Cardiac septum (tissue), 1 donor: ENCODE measurements at places on chromosomes 2 and 18. TPM values are rescaled to one million over a fixed set of nuclear protein-coding genes. Genes with fewer than 3 reads are reported as not detected.
A peak's percentile ranks its signal among the peaks of the same experiment; 100 is the strongest.

- no peak for DNase-seq
Measured at GRCh38 chr2:157856187-157856515, 20.0 kb downstream of the ACVR1 start.

DNA sequence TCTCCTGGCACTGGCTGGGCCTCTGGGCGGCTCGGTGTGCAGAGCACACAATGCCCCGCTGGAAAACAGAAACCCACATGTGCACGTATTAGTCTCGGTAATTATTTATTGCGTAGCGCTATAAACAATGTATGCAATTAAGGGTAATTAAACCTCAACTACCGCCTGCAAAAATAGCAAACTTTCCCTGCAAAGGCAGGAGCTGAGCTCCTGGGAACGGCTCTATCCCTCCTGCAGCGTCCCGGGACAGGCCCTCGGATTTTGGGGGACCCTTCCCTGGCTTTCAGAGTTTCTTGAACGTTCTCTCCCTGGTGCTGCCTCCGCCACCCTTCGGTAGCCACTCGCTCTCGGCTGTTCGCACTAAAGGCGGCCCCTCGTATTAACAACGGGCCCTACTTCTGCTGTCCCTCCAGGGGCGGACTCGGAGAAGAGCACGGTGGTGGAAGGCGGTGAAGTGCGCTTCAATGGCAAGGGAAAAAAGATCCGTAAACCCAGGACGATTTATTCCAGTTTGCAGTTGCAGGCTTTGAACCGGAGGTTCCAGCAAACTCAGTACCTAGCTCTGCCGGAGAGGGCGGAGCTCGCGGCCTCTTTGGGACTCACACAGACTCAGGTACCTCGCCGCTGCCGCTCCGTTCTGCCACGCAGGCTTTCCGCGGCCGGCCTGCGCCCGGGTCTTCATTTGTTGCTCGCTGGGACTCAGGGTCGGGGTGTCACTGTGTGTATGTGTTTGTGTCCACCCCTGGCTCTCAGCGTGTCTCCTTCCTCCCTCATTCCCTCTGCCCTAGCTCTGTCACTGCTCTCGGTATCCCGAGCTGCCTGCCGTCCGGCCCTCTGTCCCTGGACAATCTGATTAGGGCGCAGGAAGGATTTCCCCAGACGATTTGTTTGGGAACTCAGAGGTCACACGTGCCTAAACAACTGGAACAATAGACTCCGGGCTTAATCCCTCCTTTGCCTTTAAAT is 1.2 kb downstream of the DLX1 start:
- no peak for DNase-seq

GRCh38 chr18:32888306-32888705 is 115.5 kb upstream of the KLHL14 start:
- no peak for DNase-seq

- DNase-seq = no peak
Measured at GRCh38 chr2:100733391-100734187, 86.3 kb upstream of the NPAS2 start.

The ELOA2 gene
- total RNA-seq = not detected

- DNase-seq = no peak
Measured at GRCh38 chr2:86065512-86065911, 40.2 kb downstream of the POLR1A start.

DNA sequence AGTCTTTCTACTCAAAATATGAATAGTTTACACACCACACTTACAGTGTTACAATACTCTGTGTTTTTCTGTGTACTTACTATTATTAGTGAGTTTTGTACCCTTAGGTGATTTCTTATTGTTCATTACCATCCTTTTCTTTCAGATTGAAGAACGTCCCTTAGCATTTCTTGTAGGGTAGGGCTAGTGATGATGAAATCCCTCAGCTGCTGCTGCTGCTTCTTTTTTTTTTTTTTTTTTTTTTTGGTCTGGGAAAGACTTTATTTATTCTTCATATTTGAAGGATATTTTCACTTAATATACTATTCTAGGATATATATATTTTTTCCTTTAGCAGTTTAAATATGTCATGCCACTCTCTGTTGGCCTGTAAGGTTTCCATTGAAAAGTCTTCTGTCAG is 29.0 kb upstream of the SERPINB2 start:
- DNase-seq = no peak

The BIN1 gene
- 14.0 TPM for total RNA-seq

DNA sequence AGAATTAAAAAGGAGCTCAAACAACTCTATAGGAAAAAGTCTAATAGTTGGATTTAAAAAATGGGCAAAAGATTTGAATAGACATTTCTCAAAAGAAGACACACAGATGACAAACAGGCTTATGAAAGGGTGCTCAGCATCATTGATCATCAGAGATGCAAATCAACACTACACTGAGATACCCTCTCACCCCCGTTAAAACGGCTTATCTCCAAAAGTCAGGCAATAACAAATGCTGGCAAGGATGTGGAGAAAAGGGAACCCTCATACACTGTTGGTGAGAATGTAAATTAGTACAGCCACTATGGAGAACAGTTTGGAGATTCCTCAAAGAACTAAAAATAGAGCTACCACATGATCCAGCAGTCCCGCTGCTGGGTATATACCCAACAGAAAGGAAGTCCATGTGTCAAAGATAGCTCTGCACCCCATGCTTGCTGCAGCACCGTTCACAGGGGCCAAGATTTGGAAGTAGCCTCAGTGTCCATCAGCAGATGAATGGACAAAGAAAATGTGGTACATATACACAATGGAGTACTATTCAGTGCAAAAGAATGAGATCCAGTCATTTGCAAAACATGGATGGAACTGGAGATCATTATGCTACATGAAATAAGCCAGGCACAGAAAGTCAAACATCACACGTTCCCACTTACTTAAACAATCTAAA is 46.7 kb upstream of the B3GNT7 start:
- no peak for DNase-seq

The SLC5A7 gene
- total RNA-seq = not detected

The UGT1A7 gene
- not detected for total RNA-seq

The PLEKHH2 gene
- 5.2 TPM for total RNA-seq

DNA sequence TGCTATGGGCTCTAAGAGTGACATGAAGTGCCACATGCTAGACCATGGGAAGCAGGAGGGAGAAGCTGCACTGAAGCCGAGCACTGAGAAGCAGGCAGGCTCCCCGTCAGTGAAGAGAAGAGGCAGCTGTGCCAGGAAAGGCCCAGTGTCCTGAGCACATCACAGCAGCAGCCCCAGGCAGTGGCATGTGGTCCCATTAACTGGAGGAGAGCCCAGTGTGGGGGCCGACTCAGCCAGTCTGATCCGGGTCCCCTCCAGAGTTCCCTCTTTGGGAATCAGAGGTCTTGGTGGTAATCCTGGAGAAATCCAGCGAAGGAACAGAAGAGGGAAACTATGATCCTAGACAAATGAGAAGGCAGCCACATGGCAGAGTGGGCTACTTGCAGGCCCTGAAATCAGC is 96.7 kb upstream of the ACAA2 start:
- DNase-seq = no peak

GRCh38 chr18:72692086-72692485 is 147.9 kb upstream of the CBLN2 start:
- DNase-seq = no peak

- DNase-seq = no peak
Measured at GRCh38 chr2:219331560-219332213, 857 bp downstream of the RESP18 start.

- no peak for DNase-seq
Measured at GRCh38 chr18:25047983-25048382, 304.0 kb downstream of the ZNF521 start.

- no peak for DNase-seq
Measured at GRCh38 chr18:2914185-2914880, 67.5 kb downstream of the EMILIN2 start.

GRCh38 chr2:3291113-3291512 is 86.5 kb downstream of the EIPR1 start:
- no peak for DNase-seq

The STAM2 gene
- total RNA-seq = 28.9 TPM

The EDAR gene
- total RNA-seq = not detected

GRCh38 chr2:76491503-76491902 is 780.8 kb upstream of the GCFC2 start:
- DNase-seq = no peak

DNA sequence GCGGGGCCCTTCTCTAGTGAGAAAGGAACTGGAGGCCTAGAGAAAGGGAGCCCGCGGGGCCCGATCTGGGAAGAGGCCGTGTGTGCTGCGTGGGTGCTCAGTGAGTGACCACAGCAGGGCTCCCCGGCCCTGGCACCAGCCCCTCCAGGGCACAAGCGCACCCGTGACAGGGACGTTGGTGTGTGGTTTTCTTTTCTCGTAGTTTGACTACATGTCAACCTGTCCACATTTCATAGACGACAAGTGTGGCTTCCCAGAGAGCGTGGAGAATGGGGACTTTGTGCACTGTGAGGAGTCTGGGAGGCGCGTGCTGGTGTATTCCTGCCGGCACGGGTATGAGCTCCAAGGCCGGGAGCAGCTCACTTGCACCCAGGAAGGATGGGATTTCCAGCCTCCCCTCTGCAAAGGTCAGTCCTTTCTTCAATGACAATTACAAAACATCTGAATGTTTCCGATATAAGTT is 83.1 kb downstream of the TPO start:
- DNase-seq = peak; percentile 60

DNA sequence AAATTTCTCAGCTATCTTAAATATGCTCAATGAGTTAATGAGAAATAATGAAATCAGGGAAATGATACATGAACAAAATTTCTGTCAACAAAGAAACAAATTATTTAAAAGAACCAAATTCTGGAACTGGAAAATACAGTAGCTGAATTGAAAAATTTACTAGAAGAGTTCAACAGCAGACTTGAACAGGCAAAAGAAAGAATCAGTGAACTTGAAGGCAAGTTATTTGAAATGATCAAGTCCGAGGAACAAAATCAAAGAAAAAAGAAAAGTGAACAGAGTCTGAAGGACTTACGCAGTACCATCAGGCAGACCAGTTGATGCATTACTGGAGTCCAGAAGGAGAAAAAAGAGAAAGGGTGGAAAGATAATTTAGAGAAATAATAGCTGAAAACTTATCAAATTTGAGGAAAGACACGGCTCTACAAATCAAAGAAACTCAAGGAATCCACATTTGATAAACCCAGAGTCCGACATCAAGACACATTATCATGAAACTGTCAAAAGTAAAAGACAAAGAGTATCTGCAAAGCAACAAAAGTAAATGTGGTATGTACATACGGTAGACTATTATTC is 83.6 kb downstream of the CCDC138 start:
- no peak for DNase-seq

DNA sequence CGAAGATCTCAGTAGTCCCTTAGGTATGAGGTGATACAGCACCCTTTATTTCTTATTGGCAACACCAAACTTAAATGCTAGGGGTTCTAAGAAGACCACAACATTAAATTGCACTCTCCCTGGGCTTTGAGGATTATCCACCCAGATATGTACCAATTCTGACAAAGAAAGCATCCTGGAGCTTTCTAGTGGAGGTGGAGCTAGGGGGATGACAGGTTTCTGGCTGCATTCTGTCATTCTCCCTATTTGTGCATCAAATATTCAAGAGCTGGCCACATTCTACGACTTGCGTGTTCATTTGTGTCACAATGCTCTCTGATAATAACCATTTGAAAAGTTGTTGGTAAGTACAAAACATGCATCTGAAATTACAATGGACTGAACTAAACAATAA is 111.1 kb downstream of the CDH2 start:
- no peak for DNase-seq

- no peak for DNase-seq
Measured at GRCh38 chr2:241372361-241372992, 16.4 kb downstream of the FARP2 start.

DNA sequence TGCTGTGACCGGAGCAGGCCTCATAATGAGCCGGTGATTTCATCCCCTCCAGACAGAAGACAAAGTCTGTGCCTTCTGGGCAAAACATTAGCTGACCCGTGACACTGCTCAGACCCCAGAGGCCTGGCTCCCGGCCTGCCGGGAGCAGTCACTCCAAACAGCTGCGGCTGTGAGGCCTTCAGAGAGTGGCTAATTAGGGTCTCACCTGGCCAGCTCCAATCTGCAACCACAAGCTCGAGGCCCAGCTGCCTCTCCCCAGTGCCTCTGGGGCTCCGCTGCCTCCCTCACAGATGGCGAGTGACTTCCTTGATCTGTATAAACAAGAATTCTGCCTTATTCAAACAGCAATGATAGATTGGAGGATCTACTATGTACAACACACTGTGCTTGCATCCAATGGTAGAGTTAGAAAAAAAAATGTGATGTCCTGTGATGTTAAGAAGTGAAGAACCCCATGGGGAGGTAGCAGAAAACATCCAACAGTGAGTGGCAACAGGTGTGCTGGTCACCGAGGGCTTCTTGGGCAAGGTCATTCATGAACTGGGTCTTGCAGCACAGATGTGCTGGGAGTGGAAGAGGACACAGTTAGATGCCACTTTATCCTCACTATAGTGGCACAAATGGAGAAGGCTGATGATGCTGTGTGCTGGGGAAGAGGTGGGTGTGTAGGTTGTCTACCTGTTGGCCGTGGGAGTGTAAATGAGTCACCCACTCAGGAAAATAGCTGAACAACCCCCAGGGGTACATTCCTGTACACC is 98.2 kb upstream of the ASAP2 start:
- DNase-seq = no peak

GRCh38 chr2:153819501-153819900 is 52.2 kb upstream of the GALNT13 start:
- no peak for DNase-seq

- DNase-seq = no peak
Measured at GRCh38 chr2:14219306-14219705, 413.2 kb upstream of the LRATD1 start.

GRCh38 chr2:105771836-105772235 is 27.1 kb downstream of the NCK2 start:
- DNase-seq = peak; percentile 55

GRCh38 chr18:79418236-79418635 is 22.5 kb downstream of the NFATC1 start:
- DNase-seq = no peak

DNA sequence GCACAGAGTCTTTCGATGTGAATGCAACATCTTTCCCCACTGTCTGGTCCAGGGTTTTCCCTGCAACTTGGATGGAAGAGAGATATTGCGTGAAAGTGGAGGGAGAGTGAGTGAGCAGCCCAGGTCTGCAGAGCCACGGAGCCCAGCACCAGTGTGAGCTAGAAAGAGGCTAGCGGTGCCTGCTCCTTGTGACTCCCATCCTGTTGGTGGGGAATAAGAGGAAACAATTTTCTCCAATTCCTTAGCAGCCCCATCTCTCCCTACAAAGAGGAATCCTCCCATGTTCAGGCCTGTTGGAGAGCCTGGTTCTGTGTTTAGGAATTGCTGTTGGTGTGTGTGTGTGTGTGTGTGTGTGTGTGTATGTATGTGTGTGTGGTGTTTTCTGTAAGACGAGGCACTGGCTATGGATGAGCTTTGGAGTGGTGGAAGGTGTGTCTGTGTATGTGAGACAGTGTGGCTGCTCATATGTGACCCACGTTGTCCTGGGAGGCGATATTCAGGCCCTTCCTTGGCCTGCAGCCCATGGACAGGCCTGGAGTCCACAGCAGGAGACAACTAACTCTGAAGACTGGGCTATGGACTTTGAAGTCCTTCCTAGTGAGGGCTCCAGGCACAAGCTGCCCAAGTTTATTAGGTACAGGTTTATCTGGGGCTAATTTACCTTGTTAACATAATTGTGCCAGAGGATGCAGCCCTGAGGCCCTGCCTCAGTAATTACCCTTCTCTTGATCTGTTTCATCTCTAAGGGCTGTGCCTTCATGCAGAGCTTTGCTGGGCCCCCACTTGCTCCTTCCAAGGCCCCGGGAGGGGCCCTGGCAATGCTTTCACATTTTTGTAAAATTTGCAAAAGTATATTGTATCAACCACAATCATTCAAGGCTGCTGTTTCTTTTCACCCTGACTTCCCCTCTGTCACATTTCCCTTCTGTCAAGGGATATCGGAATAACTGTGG is 88.6 kb upstream of the HAAO start:
- DNase-seq = peak; percentile 62

GRCh38 chr2:48940606-48941005 is 185.1 kb upstream of the LHCGR start:
- DNase-seq = no peak
